Activated CD4-positive, alpha-beta T cell treated with anti-CD3 and anti-CD28 coated beads, Interleukin-2, amount 10 ng/mL, durations not matched to agents 7 days and 5 days (primary cell): ENCODE measurements at places on chromosomes 5 and 9.

- peak; percentile 75 for DNase-seq
Observed at GRCh38 chr5:126339215-126339805, 83.9 kb upstream of the GRAMD2B start.

- DNase-seq, result peak; percentile 28
Observed at GRCh38 chr5:16791036-16791705, 144.9 kb downstream of the MYO10 start.

DNA sequence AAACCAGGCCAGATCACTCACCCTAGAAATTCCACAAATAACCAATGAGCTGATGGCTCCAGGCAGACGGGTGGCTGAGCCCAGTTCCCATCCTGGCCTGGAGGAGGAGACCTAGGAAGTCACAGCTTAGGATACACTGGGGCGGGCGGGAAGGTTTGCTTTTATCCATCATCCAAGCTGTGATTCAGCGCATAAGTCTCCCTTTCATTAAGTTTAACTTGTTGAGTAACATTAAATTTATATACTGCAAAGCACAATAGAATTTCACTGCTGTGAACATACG, 55.7 kb downstream of the THBS4 start:
- no peak for DNase-seq

DNA sequence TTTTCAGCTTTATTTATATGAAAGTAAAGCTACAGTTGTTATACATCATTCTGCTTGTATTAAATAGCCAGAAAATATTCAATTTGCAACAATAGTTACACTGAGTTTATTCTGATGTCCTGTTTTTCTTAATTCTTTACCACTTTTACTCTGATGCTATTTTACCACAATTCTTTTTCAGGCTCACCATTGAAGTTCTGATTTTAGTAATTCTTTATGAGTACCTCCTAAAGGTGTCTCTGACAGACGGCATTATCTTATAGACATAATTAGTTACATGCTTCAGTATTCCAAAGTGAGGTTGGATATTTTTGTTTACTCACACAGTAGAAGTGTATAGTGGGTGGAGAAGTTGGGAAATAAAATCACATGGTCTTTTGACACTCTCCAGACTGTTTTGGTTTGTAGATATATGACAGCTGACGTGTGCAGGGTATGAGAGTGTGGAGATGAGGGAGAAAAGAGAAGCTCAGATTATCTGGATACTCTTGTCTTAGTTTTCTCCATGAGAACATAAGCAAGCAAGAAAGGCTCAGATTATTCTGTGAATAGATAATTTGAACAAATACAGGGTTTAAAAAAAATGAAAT, 97.4 kb downstream of the FBXO4 start:
- no peak for DNase-seq

DNA sequence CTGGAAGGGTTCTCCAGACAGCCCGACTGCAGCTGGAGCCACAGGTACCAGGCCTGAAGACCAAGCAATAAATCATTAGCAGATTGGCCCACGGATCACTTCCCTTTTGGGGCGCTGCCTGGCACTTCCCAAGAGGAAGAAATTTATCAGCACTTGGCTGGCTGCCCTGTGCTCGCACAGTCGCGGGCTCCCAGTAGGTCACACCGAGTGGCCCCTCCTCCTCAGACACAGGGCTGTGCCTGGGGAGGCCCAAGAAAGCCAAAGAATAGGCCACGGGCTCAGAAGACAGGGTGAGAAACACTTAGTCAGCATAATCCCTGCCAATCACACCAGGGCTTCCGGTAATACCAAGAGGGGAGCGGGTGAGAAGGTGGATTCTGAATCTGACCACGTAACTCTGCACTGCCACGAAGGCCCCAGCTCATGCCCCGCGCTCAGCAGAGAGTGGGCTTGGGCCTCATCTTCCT, 115.7 kb upstream of the MSX2 start:
- no peak for DNase-seq

GRCh38 chr5:106408570-106408969, 1262.2 kb downstream of the EFNA5 start:
- no peak for DNase-seq

DNA sequence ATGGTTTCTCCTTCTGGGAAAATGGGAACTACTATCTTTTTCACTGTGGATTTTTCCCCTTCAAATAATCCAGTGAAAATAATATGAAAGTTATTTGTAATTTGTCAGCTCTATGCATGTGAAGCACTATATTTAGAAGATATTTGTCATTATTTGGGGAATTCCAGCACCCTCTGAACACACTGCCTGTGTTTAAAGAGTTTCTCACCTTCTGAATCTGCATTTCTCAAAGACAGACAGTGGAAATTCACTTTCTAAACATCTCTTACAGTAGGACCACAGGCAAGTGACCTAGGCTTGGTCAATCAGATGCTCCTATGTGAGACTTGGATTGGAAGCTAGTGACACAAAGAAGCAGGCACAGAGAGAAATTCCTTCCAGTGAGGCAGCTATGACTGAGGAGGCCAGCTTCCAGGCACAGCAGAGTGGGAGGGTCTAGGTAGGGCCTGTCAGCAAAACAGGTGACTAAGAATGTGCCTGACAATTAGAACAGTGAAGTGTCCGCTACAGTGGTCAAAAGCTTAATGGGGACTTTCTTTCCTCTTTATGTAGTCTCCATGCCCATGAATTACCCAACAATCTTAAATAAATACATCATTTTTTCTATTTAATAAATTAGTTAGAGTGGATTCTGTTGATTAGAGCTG, 167.2 kb downstream of the HMHB1 start:
- no peak for DNase-seq

DNA sequence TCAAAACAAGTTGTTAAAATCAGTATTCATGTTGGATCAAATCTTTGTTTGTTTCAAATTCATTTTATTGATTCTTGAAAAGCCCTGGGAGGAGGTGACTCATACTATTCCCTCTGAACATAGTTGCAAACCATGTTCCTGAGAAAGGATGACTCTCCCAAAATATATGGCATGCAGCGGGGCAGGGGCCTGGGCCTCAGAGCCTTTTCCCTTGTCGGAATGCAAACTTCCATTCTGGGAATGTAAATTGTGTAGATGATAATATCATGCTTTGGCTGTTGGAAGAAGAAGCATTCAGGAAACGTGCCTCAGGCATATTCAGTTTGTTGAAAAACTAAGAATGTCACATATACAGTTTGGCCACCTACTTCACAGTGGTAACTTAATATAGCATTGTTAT, 242.0 kb downstream of the AUH start:
- DNase-seq, result no peak

DNA sequence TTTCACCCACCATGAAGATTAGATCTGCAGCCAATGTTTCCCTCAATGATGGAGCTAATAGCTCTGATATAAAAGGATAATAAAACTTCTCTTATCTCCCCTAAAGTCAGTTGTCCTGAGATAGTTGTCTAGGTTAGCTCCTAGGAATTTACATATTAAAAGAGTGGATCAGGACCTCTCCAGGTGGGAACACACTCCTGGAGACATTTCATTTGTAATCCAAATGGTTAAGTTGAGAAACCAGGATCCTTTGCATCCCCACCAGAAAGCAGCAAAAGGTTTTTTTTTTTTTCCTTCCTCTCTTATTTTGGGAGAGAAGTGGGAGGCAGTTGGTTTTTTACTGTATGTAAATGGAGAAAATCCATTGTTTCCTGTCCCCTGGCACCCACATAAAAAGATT, 182.5 kb upstream of the FBXL17 start:
- no peak for DNase-seq

DNA sequence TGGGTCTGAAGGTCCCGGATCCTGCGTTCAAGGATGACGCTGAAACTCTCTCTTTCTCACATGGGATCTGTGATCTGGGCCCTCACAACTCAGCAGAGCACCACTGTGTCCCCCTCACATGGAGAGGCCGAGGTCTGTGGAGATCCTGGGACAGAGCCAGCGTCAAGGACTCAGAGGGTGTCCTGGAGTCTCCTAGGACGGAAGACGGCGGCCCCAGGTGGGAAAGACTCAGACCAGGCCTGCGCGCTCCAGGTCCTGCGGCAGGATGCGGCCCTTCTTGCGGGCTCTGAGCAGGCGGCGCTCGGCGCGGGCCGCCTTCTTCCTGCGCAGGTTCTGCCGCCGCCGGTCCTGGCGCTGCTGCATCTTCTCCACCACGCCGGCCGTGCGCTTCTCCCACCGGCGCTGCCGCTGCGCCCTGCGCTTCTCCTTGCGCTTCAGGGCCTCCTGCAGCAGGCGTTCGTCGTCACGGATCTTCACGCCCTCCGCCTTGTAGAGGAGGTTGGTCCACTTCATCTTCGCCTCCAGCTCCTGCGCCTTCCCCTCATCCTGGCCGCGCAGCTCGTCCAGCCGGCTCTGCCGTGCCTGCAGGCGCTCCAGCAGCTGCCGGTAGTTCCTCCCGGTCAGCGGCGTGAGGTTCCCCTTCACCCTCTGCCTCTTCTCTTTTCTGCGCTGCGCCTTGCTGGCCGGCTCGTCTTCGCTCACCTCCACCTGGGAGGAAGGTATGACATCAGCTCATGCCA, 4.2 kb downstream of the SURF6 start:
- peak; percentile 5 for DNase-seq

- no peak for DNase-seq
Observed at GRCh38 chr5:173538018-173538417, 78.4 kb downstream of the BOD1 start.

DNA sequence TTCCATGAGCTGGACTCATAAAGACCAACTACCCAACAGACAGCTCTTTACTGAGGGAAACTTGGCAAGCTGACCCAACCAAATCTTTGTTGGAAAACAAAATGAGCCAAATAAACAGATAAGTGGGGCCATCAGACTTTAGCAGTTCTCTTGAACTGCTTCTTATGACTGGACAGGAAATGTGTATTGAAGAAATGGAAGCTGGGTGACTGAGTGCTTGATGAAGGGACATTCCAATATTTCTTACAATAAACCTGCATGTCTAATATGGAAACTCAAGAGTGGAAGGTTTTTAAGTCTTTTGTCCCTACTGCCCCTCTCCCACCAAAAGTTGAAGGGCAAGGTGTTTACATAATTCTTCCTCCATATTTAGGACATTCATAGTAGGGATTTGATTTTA, 218.8 kb upstream of the NR4A3 start:
- DNase-seq, result no peak

- no peak for DNase-seq
Observed at GRCh38 chr9:131348631-131349521, 45.0 kb upstream of the PRRC2B start.

- DNase-seq, result no peak
Observed at GRCh38 chr9:78132701-78133058, 101.1 kb upstream of the GNAQ start.

- peak; percentile 49 for DNase-seq
Observed at GRCh38 chr5:139251281-139251687, 42.3 kb upstream of the MATR3 start.

DNA sequence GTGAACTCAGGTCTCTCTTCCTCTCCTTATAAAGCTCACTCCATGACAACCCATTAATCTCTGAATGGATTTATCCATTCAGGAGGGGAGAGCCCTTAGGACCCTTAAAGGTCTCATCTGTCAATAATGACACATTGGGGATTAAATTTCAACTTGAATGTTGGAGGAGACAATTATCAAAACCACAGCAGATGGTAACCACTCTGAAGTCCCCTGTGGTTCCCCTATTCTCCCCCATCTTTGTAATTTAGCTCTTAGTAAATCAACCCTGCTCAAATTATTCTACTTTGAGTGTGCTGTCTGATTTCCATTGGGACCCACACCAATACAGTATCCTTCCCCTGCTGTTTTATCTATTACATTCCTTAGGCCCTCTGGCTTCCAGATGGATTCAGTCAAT, 72.0 kb upstream of the RAI14 start:
- DNase-seq, result no peak

DNA sequence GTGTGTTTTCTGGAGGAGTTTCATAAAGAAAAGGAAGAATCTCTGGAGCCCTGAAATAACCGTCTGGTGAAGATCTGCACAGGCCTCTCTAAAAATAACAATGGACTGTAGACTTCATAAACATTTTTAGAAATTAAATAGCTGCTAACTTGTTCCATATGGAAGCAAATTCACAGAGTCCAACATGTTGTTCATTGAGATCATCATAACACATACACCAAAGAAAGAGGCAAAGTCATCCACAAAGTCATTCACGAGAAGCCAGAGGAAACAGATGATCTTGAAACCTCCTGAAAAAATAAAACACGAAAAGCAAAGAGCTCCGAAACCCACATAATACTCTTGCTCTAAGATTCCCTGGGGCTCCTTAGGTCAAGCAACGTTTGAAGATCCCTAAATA, 347.8 kb downstream of the EFNA5 start:
- DNase-seq, result no peak

DNA sequence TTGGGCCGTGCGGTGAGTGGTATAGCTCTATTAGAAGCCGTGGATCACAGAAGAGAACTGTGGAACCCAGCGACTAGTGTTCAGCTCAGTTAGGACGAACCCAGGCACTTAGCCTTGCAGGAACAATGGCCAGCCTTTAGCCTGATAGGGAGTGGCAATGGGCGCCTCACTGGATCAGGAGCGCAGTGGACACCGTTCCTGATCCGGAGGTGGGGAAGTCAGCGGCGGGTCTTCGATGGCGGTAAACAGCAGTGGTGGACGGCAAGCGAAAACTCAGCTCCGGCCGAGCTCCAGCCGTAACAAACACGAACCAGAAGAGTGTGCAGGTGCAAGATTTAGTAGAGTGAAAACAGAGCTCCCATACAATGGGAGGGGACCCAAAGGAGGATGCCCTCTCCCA, 340.0 kb downstream of the TLE4 start:
- DNase-seq, result no peak

DNA sequence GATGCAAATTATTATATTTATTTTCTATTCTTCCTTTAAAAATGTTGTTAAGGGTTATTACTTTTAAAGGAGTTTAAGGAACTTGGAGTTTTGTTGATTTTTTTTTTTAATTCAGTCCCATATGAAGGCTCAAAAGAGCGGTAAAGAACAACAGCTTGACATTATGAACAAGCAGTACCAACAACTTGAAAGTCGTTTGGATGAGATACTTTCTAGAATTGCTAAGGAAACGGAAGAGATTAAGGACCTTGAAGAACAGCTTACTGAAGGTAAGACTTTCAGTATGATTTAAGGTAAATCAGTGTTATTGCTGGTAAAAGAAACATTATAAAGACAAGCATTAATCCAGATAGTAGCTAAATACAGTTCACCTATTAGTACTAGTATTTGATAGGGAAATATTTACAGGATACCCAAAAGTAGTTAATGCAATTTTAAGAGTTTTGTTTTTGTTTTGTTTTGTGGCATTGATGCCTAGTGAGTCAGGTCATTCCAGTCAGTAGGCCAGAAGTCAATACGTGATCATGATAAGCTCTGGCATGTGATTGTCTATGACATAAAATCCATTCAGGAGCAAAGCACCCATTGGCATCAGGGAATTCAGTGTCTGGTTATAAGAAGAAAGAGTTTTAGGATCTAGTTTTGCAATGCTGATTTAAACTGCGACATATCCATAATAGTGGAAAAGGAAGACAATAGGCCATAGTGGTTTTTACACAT, 49.2 kb downstream of the CNTRL start:
- DNase-seq, result no peak

GRCh38 chr5:134594797-134595457, 37.7 kb downstream of the SAR1B start:
- DNase-seq, result peak; percentile 45

DNA sequence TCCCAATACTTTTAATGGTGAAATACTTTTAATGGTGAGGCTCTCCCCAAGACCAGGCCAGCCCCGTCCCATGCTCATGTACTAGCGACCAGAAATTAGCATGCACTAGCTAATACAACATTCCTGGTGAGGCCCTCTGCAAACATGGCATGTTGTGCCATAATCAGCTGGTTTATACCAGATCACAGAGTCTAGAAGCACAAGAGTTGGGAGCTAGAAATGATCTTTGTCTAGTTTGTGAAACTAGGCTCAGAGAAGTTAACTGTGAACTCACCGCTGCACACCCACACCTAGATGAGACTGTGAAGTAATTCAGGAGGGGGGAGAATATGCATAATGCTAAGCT, 37.4 kb downstream of the MTMR12 start:
- no peak for DNase-seq
